Right hindlimb (tissue), 1 donor: ENCODE measurements at places on chromosomes 6 and 20.

DNA sequence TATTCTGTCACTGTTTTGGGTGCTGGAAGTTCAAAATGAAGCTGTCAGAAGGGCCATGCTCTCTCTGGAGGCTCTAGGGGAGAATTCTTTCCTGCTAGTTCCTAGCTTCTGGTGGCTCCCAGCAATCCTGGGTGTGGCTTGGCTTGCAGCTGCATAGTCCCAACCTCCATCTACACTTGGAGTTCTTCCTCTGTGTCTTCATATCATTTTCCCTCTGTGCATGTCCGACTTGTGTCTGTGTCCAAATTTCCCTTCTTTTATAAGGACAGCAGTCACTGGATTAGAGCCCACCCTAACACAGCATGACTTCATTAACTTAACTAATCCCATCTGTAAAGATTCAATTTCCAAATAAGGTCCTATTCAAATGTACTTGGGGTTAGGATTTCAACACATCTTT, 23.3 kb upstream of the ENPP1 start:
- no peak for DNase-seq

- no peak for DNase-seq
Measured at GRCh38 chr6:114430534-114431124, 87.8 kb upstream of the HS3ST5 start.

DNA sequence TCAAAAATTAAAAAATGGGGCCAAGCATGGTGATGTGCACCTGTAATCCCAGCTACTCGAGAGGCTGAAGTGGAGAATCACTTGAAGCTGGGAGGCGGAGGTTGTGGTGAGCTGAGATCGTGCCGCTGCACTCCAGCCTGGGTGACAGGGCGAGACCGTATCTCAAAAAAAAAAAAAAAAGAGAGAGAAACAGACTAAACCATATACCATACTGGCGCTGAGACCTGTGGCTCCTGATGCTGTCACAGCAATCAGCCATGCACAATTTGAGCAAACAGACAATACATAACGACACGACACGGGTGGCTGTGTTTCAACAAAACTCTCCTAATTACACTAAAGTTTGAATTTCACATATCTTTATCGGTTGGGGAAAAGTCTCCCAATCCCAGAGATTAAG, 14.9 kb upstream of the CBFA2T2 start:
- DNase-seq = no peak

DNA sequence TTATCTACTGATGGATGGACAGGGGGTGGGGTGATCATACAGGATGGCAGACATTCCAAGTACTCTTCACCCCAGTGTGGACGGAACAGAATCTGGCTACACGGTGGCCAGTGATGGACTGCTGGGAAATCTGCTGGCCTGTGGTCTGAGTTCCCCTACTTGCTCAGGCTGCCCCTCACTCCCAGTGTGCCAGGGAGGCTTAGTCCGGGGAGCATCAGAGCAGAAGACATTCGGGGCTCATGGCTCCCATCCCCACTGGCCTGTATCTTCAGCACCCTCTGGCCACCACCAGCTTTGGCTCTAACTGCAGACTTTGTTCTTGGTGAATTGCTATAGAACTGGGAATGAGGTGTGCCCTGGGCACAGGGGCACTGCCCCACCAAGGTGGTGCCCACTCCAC, 15.3 kb downstream of the TLDC2 start:
- DNase-seq = no peak

- DNase-seq = no peak
Measured at GRCh38 chr6:161465403-161465802, 191.5 kb upstream of the AGPAT4 start.

DNA sequence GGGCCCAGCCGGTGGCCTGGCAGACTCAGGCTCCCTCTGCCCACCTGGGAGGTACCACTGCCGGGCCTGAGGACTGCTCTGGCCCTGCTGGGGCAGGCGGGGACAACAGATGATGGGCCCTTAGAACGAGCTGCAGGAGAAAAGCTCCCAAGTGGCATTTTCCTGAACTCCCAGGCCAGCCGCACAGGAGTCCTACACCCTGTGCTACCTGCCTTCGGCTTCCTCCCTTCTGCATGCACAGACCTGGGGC, 41.3 kb downstream of the DSTN start:
- no peak for DNase-seq

DNA sequence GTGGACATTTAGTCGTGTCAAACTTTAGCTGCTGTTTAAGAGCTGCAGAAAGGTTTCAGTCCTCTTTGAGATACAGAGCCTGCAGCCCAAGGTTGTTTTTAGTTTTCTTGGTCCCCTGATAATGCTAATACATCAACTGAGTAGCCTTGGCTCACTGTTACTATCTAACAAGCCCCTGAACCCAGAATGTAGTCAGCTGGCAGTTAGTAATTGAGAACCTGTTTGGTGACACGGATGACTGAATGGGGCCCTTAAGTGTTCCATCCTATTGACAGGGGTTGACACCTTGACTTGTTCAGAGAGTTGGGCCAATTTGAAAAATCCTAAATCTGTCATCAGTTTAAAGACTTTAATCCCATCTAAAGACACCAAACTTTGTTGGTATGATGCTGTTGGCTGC, 2.8 kb downstream of the RTN4IP1 start:
- no peak for DNase-seq

DNA sequence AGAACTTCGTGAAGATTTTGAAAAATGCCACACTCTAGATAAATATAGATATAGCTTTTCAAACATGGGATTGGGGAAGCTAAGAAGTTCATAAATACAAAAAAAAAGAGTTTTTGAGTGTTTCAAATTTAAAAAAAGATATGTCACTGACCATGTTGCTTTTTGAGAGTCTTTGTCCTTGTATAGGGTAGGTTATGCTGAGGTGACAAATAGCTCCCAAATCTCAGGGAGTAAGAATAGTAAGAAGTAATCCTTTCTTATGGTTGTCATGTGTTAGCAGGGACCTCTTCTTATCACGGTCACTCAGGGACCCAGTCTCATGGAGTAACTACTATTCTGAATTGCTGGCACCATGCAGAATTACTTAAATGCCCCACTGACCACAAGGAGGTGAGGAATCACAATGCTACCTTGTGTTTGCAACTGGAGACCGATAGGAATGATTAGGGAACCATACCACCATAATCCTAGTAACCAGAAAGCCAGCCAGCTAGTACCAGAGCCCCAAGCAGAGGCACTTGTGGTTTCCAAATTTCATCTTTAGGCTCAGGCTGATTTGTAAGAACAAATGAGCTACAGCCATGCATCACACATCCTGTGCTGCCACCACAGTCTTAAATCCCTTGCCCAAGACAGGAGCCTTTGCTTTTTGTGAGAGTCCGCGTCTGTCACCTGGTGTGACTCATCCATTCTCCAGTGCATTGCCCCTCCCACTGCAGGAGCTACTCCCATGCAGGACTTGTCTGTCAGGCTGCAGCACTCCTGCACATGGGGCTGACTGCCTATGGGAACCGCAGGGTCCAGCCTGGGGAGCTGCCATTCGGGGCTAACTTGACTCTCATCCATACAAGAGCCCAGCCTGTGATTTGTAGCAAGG, 42.4 kb upstream of the ADGRF4 start:
- DNase-seq = no peak

GRCh38 chr20:64092258-64093012, 8.2 kb upstream of the LKAAEAR1 start:
- DNase-seq = no peak

- DNase-seq = peak; percentile 17
Measured at GRCh38 chr20:54793291-54793992, 318.0 kb downstream of the DOK5 start.

GRCh38 chr6:101747716-101748115, 354.2 kb downstream of the GRIK2 start:
- DNase-seq = no peak

GRCh38 chr20:12053353-12053752, 135.7 kb downstream of the BTBD3 start:
- DNase-seq = no peak

DNA sequence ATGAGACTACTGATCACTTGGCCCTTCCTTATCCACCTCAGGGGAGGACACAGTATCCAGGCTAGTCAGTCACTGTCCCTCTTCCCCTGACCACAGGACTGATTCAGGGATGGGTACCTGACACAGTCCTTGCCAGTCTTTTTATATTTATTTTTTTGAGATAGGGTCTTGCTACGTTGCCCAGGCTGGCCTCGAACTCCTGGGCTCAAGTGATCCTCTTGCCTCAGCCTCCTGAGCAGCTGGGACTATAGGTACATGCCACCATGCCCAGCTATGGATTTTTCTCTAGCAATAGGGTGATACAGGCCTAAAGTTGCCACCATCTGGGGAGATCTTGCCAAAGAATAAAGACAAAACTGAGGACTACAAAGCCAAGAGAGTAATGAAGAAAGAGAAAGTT, 10.2 kb downstream of the TUBB2B start:
- DNase-seq = no peak
